T-helper 17 cell (primary cell): ENCODE measurements at places on chromosomes 16 and 17. TPM values are rescaled to one million over a fixed set of nuclear protein-coding genes. Genes with fewer than 3 reads are reported as not detected.

DNA sequence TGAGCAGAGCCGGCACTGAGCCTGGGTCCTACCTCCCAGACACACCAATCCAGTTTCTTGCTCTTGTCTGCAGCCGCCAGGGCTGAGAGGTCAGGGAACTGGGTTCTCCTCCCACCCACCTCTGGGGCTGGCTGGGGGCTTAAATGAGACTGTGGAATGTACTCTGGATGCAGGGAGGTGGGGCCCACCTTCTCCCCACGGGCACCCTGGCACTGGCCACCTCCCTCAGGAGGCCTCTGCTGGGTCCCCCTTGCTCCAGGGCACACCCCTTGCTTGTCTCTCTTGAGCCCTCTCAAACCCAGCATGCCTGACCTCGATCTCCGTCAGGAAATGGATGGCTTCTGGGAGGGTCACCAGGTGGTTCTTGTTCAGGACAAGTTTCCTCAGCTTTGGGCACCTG lies 6.4 kb downstream of the FLII start:
- H3K27ac ChIP-seq: peak overlapping the region; percentile 27
- no peak overlapping the region for H3K4me3 ChIP-seq
- no peak for DNase-seq
- peaks cover 5% of the 10 kb centered on the region for H3K36me3 ChIP-seq

DNA sequence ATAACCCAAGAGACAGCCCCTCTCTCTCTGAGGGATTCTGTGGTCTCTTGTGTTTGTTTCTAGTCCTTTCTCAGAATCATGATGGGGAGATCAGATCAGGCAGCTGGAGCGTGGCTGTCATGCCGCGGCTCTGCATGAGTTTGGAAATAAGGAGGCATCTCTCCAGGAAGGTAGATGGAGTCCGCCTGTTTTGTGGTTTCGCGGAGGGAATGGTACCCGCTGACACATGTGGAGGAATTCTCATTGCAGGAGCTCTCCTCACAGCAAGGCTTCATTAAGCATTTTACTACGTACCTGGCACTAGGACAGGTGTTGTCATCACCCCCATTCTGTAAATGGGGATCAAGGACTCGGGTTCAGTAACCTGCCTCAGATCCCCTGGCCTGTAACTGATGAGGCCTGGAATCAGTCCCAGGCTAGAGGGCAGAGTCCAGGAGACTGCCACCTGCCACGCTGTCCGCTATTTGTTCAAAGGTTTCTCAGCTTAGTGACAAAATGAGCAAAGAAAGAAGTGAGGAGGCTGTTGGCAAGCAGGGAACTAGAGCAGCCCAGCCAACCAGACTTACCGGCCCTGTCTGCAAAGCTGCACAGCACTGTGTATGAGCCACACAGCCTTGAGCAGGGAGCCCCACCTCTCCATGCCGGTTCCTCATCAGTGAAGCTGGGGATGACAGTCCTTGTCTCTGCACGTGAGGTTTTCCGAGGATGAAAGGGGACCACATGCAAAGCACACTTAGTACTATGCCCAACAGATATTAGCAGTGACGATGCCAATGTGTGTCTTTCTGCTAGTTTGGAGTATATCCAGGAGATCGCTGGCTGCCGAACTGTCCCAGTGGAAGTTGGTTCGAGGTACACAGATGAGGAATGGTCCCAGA lies 11.0 kb downstream of the KDM8 start:
- H3K27ac ChIP-seq: peak overlapping the region; percentile 41
- H3K27me3 ChIP-seq: no peaks in the 10 kb centered on the region
- H3K4me3 ChIP-seq: no peak overlapping the region

GRCh38 chr17:45756266-45756991 lies 27.7 kb upstream of the CRHR1 start:
- H3K27me3 ChIP-seq: peaks cover 60% of the 10 kb centered on the region
- DNase-seq: no peak
- peaks cover 5% of the 10 kb centered on the region for H3K36me3 ChIP-seq
- no peak overlapping the region for H3K27ac ChIP-seq
- no peak overlapping the region for H3K4me3 ChIP-seq
- H3K4me1 ChIP-seq: no peaks in the 10 kb centered on the region

DNA sequence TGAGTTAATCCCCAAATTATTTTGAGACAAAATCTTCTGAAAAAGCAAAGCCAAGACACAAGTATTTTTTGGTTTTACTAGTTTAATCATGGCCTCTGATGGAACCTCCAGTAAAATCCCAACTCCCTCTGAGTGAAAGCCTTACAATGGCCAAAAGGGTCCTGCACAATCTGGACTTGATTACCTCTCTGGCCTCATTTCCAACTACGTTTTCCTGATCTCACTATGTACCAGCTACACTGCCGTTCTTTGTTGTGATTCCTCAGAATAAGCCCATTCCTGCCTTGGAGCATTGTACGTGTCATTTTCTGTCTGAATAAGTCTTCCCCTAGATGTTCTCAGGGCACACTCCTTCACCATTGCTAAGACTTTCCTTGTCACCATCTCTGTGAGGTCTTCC lies 37.3 kb downstream of the SPOP start:
- H3K36me3 ChIP-seq: no peaks in the 10 kb centered on the region
- H3K4me3 ChIP-seq: no peak overlapping the region
- H3K27me3 ChIP-seq: no peaks in the 10 kb centered on the region
- H3K4me1 ChIP-seq: peaks cover 16% of the 10 kb centered on the region
- DNase-seq: no peak

DNA sequence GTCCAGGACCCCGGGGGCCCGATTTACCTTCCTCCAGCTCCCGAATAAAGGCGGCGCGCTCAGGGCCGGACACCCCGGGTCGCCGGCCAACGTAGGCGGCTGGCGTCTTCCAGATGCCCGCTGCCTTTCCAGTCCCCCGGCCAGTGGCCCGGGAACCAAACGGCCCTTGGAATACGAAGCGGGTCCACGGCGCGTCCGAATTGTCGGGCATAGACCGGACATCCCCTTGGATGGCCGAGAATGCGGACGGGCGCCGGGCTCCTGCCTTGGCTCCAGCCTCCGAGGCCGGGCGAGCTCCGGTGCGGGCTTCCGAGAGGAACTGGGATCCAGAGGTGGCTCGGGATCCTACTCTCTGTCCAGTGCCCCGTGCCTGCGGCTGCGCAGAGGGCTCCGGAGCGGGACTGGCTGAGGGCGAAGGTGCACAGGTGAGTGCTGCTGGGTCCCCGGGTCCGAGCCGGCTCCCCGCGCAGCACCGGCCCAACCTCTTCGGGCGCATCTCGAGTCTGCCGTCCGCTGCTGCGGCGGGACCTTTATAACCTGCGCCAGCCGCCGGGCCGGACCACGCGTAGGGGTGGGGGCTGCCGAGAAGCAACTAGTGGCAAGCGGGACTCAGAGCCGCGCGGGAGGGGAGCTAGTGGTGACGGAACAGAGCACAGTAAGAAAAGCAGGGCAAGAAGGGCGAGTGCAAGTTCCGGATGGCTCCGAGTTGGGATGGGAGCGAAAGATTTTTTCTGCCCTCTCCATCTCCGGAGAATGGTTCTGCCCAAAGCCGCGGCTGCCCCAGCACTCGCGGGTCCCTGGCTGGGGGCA lies at the start of gene HAP1:
HAP1 (minus strand) TSS at position 505 of the 810 bp plus-strand sequence; CDS start at position 496, 9 bp downstream.
- no peak within 1 kb of the TSS for H3K27ac ChIP-seq
- peak within 1 kb of the TSS; percentile 78 for H3K4me3 ChIP-seq
- H3K4me1 ChIP-seq: peaks cover 14% of the 10 kb centered on the region
- H3K27me3 ChIP-seq: peaks cover 56% of the 10 kb centered on the region

- peaks cover 3% of the 10 kb centered on the region for H3K36me3 ChIP-seq
- no peaks in the 10 kb centered on the region for H3K27me3 ChIP-seq
- H3K27ac ChIP-seq: no peak overlapping the region
- no peak for DNase-seq
- H3K4me1 ChIP-seq: peaks cover 37% of the 10 kb centered on the region
These were observed 225.6 kb downstream of the MSI2 start for GRCh38 chr17:57481910-57482391.

- H3K4me3 ChIP-seq: no peak overlapping the region
- H3K36me3 ChIP-seq: peaks cover 8% of the 10 kb centered on the region
- peaks cover 36% of the 10 kb centered on the region for H3K27me3 ChIP-seq
- H3K4me1 ChIP-seq: peaks cover 18% of the 10 kb centered on the region
- DNase-seq: no peak
These were observed 4.5 kb downstream of the PCGF2 start for GRCh38 chr17:38743556-38744171.

GRCh38 chr17:60135151-60135950 lies 14.4 kb upstream of the CA4 start:
- peaks cover 7% of the 10 kb centered on the region for H3K36me3 ChIP-seq
- H3K4me3 ChIP-seq: peak overlapping the region; percentile 95
- peak; percentile 64 for DNase-seq
- peaks cover 25% of the 10 kb centered on the region for H3K4me1 ChIP-seq
- H3K27me3 ChIP-seq: peaks cover 27% of the 10 kb centered on the region
- H3K27ac ChIP-seq: peak overlapping the region; percentile 81

DNA sequence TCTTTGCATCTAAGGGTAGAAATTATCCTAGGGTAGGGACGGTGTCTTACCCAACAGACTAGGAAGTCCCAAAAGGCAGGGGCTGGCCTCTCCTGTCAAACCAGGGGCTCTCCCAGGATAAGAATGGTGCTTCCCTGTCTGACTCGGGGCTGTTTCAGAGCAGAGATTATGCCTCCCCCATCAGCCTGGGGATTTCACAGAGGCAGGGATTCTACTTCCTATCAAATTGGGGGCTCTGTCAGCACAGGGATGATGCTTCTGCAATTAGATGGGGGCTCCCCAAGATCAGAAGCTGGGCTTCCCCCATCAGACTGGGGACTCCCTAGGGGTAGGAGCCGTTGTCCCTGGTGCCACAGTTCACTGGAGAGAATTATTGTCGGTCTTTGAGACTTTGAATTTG lies 2.3 kb downstream of the NXPH3 start:
- peaks cover 41% of the 10 kb centered on the region for H3K27me3 ChIP-seq
- DNase-seq: no peak
- no peaks in the 10 kb centered on the region for H3K36me3 ChIP-seq
- H3K4me1 ChIP-seq: peaks cover 9% of the 10 kb centered on the region
- no peak overlapping the region for H3K27ac ChIP-seq

- H3K27ac ChIP-seq: no peak overlapping the region
- no peak for DNase-seq
- H3K36me3 ChIP-seq: no peaks in the 10 kb centered on the region
- no peaks in the 10 kb centered on the region for H3K27me3 ChIP-seq
- H3K4me1 ChIP-seq: peaks cover 9% of the 10 kb centered on the region
These were observed 668 bp downstream of the MMP15 start for GRCh38 chr16:58026139-58026704.

- no peaks in the 10 kb centered on the region for H3K4me1 ChIP-seq
- no peaks in the 10 kb centered on the region for H3K36me3 ChIP-seq
- H3K27me3 ChIP-seq: peaks cover 24% of the 10 kb centered on the region
- no peak for DNase-seq
These were observed at the start of gene HYDIN for GRCh38 chr16:71230122-71230845. HYDIN (minus strand) TSS chr16:71230722; CDS start chr16:71186895, 43,827 bp downstream.

DNA sequence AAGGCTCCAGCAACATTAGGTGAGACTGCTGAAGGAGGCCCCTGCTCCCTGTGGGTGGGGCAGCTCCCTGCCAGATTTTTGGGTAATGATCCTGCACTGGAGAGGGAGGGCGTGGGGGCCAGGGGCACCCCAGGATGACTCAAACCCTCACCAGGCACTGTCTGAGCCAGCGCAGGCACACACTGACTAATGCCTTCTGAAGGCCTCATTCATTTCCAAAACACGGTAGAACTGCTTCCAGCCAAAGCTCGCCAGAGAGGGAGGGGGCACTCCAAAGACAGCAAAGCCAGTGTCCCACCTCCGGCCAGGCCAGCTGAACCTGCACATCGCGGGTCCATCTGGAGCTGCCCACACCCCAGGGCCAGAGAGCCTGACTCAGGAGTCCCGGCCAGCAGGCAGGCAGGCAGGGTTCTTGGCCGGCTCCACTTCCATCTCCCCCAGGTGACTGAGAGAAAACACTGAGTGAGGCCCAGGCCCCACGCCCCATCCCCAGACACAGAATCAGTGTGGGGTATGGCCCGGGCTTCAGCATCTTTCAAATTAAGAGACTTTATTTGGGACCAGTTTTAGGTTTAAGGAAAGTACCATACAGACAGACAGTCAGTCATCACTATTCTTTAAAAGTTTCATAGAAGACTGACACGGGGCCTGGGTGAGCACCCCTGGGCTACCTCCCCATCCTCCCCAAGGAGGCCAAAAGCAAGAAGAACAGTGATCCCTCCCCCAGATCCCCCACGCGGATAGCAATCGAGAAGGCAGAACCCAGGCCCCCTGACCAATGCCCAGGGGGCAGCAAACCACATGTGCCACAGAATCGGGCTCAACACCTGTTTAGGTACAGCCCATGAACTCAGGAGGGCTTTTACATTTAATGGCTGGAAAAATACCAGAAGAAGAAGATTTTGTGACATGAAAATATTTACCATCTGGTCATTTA lies 2.3 kb downstream of the PIEZO1 start:
- peak overlapping the region; percentile 95 for H3K4me3 ChIP-seq
- H3K27ac ChIP-seq: peak overlapping the region; percentile 98
- H3K27me3 ChIP-seq: no peaks in the 10 kb centered on the region
- H3K4me1 ChIP-seq: peaks cover 53% of the 10 kb centered on the region

GRCh38 chr16:54275956-54276355 lies 10.6 kb downstream of the IRX3 start:
- no peak overlapping the region for H3K4me3 ChIP-seq
- peaks cover 52% of the 10 kb centered on the region for H3K27me3 ChIP-seq
- peaks cover 2% of the 10 kb centered on the region for H3K4me1 ChIP-seq
- peaks cover 2% of the 10 kb centered on the region for H3K36me3 ChIP-seq

DNA sequence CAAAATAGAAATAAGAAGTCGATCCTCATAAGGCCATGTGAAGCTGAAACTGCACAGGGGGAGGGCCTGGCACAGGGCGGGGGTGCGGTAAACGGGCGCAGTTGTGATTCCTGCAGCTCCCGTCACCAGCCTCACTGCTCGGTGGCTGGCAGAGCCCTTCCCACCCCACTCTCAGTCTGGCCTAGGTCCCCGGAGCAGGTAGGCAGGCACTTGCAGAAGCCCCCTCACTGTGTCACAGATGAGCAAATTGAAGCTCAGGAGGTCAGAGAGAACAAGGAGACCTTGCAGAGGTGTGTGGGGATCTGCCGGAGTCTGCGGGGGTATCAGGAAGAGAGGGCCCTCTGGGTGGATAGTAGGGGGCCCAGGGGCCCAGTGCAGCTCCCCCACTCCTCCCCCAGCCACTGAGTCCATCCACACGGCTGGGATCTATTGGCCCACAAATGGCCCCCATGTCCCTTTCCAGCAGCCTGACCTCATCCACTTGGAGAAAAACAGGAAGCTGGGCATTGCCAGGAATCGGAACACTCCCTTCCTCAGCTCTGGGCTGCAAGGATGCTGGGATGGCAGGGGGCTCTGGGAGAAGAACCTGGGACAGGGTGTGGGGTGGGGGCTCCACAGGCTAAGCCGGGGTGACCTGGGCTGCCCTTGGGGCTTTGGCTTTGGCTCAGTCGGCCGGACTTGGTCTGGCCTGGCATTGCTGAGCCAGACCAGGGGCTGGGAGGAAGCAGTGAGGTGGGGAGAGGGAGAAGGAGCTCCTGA lies 21.4 kb upstream of the MAP3K14 start:
- H3K36me3 ChIP-seq: peaks cover 2% of the 10 kb centered on the region
- H3K4me3 ChIP-seq: no peak overlapping the region
- DNase-seq: no peak
- peaks cover 12% of the 10 kb centered on the region for H3K27me3 ChIP-seq
- no peaks in the 10 kb centered on the region for H3K4me1 ChIP-seq

The SHCBP1 gene
- 4.0 TPM for total RNA-seq

The NPIPB2 gene
- 13.6 TPM for total RNA-seq

The C17orf78 gene
- total RNA-seq: not detected

The GRAPL gene
- total RNA-seq: 17.5 TPM

The KRT39 gene
- not detected for total RNA-seq

The CRYBA1 gene
- not detected for total RNA-seq

The MPV17L gene
- total RNA-seq: not detected

The SKA2 gene
- 16.5 TPM for total RNA-seq

The HS3ST3B1 gene
- 13.5 TPM for total RNA-seq
